ENCODE measurements at places on chromosomes 7 and 10.

DNA sequence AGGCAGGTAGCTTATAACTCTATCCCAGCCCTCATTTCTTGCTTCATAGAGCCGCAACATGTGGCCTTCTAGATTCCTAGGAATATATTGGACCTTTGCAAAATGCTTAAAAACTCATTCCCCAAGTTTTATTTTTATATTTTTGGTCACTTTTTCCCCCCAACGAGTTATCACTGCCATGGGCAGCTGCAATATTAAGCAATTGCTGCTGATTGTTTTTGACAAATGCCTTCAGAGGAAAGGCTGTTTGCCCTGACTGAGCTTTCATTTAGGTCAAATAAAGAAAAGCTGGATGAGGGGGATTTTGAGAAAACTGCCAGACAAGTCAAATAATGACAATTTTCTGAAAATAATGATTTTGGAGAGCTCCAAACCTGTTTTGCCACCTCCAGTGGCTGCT lies 976.9 kb upstream of the MBL2 start:
- DNase-seq, result no peak

GRCh38 chr7:126533715-126534114 lies 719.0 kb downstream of the GRM8 start:
- DNase-seq, result no peak

GRCh38 chr7:101932083-101932482 lies 114.7 kb downstream of the CUX1 start:
- no peak for DNase-seq

DNA sequence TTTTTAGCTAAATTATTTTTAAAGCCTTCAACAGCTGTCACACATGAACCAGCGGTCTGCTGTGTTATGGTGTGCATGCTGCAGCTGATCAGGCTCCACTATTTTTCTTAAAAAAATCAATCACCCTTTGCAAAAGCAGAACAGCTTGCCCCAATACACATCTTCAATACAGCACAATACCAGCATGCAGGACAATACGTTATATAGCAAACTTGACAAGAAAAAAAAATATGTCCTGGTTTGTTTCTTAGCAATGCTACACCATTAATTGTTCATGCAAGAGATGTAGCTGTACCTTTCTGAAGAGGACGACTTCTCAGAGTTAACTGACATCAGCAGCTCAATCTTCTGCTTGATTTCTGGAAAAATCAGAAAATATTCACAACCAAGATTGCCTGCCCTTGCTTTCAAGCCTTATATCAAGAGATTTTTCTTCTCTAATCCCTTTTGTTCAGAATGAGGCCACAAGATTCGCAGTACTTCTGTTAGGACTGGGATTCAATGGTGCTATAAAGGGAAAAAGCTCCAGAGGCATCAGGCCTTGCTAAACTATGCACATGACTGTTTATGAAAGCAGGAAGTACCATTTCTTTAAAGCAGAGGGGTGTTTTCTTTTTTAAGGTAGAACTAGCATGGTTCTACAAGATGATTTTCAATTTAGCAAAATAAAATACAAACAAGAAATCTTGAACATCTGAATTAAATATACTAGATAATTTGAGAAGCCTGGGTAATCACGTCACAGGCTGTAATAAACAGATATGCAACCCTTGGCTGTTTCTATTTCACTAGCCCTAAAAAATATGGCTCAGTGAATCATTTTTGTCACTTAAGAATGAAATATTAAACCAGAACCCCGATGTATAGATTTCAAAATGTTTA lies 120.0 kb downstream of the SRPK2 start:
- DNase-seq, result no peak

- DNase-seq, result no peak
Observed at GRCh38 chr7:139568813-139569490, 45.5 kb downstream of the CLEC2L start.

DNA sequence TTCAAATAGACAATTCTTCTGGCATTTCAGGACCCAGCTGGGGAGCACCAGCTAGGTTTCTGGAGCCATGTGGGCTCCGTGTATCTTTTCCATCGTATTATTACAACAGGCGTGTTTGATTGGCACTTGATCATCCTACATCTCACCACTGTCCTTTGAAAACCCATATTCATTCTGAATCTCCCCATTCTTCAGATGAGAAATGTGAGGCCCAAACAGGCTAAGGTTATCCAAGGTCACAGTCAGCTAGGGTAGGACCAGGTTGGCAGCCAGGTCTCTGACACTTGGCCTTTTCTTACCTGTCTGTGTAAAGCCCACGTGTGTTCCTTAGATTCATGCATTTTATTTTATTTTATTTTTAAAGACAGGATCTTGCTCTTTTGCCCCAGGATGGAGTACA lies 102.4 kb upstream of the SH2B2 start:
- DNase-seq, result no peak

DNA sequence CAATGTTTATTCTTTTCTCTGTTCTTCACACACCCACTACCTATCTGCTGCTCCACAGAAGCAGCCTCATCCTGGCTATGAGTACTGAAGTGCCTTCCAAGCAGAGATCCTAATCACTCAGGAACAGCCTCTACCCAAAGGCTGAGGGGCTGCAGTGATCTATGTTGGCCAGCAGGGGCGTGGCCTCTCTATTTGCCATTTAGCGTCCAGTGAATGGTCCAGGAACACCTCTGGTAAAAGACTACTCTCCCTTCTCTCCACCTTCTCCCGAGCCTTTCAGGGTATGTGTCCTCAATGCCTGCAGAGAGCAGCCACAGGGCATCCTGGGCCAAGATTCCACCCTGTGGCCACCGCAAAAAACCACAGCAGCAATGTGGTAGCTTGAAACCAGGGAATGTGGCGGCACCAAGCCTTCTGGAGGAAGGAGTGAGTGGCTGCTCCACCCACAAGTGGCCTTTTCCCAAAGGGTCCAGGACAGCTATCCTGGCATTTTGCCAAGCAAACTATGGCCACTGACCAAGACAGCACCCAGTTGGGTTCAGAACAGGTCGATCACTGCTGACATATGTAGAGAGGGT lies 70.9 kb downstream of the SYPL1 start:
- DNase-seq, result no peak

Measured in stimulated activated CD8-positive, alpha-beta memory T cell treated with anti-CD3 and anti-CD28 coated beads, Interleukin-7, amount 100 ng/mL, for 24 hours (primary cell).